ENCODE measurements at places on chromosomes 7 and 10. TPM values are rescaled to one million over a fixed set of nuclear protein-coding genes. Genes with fewer than 3 reads are reported as not detected.

- no peak overlapping the region for H3K4me3 ChIP-seq
- no peaks in the 10 kb centered on the region for H3K27me3 ChIP-seq
- no peak overlapping the region for H3K27ac ChIP-seq
- H3K4me1 ChIP-seq, result no peaks in the 10 kb centered on the region
Observed at GRCh38 chr7:36951257-36951697, 227.0 kb upstream of the AOAH start.

GRCh38 chr7:51102828-51103227, 213.8 kb downstream of the COBL start:
- no peaks in the 10 kb centered on the region for H3K36me3 ChIP-seq
- no peak overlapping the region for H3K4me3 ChIP-seq
- H3K27me3 ChIP-seq, result no peaks in the 10 kb centered on the region
- H3K27ac ChIP-seq, result no peak overlapping the region

DNA sequence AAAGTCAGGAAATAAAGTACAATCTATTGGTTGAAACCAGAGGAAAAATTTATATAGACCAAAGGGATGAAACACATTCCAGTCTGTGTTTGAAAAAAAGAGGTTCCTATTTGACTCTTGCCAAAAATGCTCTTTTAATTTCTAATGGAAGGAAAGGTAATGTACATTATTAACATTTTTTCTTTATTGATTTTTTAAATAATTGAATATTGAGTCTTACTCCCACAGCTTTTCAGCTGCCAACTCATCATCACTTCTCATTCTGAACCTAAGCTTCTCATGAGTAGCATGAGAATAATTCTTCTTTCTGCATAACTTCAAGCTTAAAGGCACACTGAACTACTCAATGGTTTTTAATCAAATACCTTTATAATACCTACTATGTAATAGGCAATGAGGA, 49.8 kb upstream of the FHIP2A start:
- no peak for DNase-seq
- H3K4me1 ChIP-seq, result peaks cover 8% of the 10 kb centered on the region
- H3K27ac ChIP-seq, result no peak overlapping the region
- peaks cover 6% of the 10 kb centered on the region for H3K27me3 ChIP-seq

GRCh38 chr7:79921976-79922375, 212.7 kb upstream of the GNAI1 start:
- DNase-seq, result no peak
- H3K27me3 ChIP-seq, result no peaks in the 10 kb centered on the region
- H3K4me3 ChIP-seq, result no peak overlapping the region

DNA sequence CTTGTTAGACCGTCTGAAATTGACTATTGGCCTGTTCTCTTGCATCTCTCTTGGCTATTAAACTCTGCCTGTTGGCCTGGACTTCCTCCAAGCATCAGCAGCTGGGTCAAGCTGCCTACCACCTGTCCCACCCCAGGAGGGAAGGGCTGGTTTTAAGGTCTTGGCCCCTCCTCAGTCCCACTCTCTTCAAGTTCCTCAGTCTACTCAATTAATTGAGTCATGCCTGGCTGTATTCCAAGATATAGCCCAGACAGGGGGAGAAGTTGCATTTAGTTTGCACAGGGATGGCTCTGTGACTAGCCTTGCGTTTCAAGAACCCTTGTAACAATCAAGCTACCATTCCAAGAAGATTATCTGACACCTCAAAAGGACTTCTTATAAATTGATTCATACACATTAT, 113.8 kb upstream of the GLI3 start:
- H3K27me3 ChIP-seq, result no peaks in the 10 kb centered on the region
- no peaks in the 10 kb centered on the region for H3K36me3 ChIP-seq

DNA sequence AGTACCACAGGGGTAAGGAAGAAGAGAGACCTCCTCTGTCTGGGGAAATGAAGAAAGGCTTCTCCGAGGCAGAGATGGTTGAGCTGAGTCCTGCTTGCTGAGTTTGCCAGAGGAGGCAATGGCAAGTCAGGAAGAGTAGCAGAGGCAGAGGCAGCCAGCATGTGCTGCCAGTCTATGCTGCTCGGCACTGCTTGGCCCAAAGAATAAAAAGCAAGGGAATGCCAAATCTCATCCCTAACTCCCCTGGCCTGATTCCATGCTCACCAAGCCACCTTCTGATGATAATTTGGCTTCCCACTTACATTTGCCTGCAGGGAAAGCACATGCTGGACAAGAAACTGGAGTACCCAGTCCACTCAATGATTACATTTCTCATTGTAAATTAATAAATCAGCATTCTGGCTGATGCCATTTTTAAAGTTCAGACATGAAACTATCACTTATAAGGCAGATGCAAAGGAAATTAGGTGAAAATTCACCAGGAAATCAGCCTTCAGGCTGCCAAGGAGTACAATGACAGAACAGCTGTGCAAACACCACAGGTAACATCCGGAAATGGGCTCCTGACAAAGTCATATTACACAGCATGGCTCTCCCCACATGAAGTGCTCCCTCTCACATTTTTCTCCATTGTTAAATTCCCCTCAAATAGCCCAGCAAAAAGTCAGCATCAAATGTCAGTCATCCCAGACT, 245.9 kb downstream of the MTERF1 start:
- no peaks in the 10 kb centered on the region for H3K4me1 ChIP-seq
- no peak overlapping the region for H3K4me3 ChIP-seq
- H3K27ac ChIP-seq, result no peak overlapping the region

DNA sequence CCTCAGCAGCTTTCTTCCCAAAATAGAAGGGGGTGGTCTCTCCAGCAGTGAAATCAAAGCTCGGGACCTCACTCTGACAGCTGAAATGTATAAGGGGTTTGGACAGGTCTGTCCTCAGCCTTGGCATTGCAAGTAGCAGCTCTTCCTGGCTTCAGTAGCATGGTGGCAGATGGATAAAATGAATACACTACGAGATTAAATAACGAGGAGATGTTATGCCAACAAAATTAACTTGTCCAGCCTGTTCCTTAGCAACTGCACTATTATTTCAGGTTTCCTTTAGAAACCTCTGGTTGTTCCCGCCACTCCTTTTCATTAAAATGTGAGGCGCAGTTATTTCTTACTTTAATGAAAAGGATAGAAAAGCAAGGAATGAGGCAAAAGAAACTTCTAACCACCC, 24.9 kb downstream of the PRLHR start:
- no peaks in the 10 kb centered on the region for H3K36me3 ChIP-seq
- DNase-seq, result no peak
- H3K4me3 ChIP-seq, result no peak overlapping the region
- no peak overlapping the region for H3K27ac ChIP-seq
- peaks cover 19% of the 10 kb centered on the region for H3K4me1 ChIP-seq
- no peaks in the 10 kb centered on the region for H3K27me3 ChIP-seq

DNA sequence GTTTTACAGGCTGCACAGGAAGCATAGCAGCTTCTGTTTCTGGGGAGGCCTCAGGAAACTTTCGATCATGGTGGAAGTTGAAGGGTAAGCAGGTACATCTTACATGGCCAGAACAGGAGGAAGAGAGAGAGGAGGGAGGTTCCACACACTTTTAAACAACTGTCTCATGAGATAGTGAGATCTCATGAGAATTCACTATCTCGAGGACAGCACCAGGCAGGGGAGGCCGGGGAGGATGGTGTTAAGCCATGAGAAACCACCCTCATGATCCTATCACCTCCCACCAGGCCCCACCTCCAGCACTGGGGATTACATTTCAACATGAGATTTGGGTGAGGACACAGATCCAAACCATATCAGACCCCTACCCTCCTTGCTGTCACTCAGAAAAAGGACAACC, 23.7 kb downstream of the ZNF503 start:
- no peaks in the 10 kb centered on the region for H3K36me3 ChIP-seq
- peaks cover 9% of the 10 kb centered on the region for H3K4me1 ChIP-seq
- no peak overlapping the region for H3K27ac ChIP-seq
- no peaks in the 10 kb centered on the region for H3K27me3 ChIP-seq
- H3K4me3 ChIP-seq, result no peak overlapping the region

- no peaks in the 10 kb centered on the region for H3K27me3 ChIP-seq
- no peak overlapping the region for H3K27ac ChIP-seq
- peaks cover 19% of the 10 kb centered on the region for H3K36me3 ChIP-seq
Observed at GRCh38 chr7:24718977-24719491, 38.2 kb downstream of the GSDME start.

- H3K36me3 ChIP-seq, result no peaks in the 10 kb centered on the region
- H3K4me1 ChIP-seq, result peaks cover 4% of the 10 kb centered on the region
- H3K4me3 ChIP-seq, result no peak overlapping the region
- H3K27ac ChIP-seq, result no peak overlapping the region
- no peaks in the 10 kb centered on the region for H3K27me3 ChIP-seq
Observed at GRCh38 chr10:123783296-123783695, 108.3 kb downstream of the CPXM2 start.

- no peak for DNase-seq
- no peaks in the 10 kb centered on the region for H3K4me1 ChIP-seq
- no peaks in the 10 kb centered on the region for H3K27me3 ChIP-seq
- H3K27ac ChIP-seq, result no peak overlapping the region
- no peak overlapping the region for H3K4me3 ChIP-seq
Observed at GRCh38 chr7:84912993-84913635, 273.7 kb downstream of the SEMA3D start.

GRCh38 chr7:124811341-124811740, 45.7 kb upstream of the GPR37 start:
- H3K36me3 ChIP-seq, result no peaks in the 10 kb centered on the region
- no peak for DNase-seq
- H3K4me3 ChIP-seq, result no peak overlapping the region

ACSM6 gene
- 0.15 TPM for polyA plus RNA-seq

HOXA11 gene
- polyA plus RNA-seq, result 0.27 TPM

GPR15LG gene
- not detected for polyA plus RNA-seq

THSD7A gene
- 21.8 TPM for polyA plus RNA-seq

TRIL gene
- polyA plus RNA-seq, result 43.0 TPM

FOXI2 gene
- polyA plus RNA-seq, result not detected

LBX1 gene
- polyA plus RNA-seq, result 27.5 TPM

PLA2G12B gene
- not detected for polyA plus RNA-seq

Data from spinal cord (tissue), 10 donors.